Upper lobe of left lung (tissue), 6 donors: ENCODE measurements at places on chromosomes 7 and 10.
A peak's percentile ranks its signal among the peaks of the same experiment; 100 is the strongest.

DNA sequence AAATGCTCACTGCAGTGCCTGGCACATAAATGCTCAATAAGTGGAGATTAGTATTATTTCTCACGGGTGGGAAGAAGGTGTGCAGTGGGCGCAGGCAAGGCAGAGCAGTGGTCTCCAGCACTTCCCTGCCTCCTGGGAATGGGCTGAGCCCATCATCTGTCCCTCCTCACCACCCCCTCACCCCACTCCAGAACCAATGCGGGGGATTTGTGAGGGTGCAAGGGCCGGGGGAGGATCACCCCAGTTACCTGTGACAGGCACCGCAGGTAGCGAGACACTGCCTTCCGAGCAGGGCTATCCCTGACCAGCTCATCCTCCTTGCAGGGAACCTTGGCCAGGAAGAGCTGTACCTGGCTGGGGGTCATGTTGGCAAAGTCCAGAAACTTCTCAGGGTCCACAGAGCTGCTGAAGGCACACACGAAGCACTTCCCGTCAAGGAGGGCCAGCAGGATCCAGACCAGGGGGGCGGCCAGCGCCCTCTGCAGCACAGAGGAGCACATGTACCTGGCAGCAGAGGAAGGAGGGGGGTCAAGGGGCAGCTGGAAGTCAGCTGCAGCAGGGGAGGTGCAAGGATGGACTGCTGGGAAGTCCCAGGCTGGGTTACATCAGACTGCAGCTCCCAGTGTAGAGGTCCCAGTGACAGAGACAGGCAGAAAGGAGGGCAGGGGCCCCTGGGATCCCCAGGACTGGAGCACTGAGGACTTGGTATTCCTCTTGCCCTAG is 2.8 kb downstream of the CALHM3 start:
- no peak for DNase-seq

- no peak for DNase-seq
Measured at GRCh38 chr7:64653721-64654401, 12.1 kb upstream of the ZNF107 start.

GRCh38 chr7:131843898-131844331 is 287.5 kb upstream of the PODXL start:
- no peak for DNase-seq

GRCh38 chr7:100933734-100934133 is 15.6 kb upstream of the MUC3A start:
- no peak for DNase-seq

DNA sequence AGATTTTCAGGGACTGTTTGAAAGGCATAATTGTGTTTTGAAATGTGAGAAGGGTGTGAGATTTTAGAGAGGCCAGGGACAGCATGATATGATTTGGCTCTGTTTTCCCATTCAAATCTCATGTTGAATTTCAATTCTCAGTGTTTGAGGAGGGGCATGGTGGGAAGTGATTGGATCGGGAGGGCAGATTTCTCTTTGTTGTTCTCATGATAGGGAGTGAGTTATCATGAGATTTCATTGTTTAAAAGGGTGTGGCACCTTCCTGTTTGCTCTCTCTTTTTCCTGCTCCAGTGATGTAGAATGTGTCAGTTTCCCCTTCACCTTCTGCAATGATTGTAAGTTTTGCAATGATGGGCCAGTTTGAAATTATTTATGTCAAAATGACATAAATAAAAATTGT is 113.0 kb upstream of the PCDH15 start:
- DNase-seq: no peak

GRCh38 chr7:149884016-149884415 is 10.2 kb downstream of the ATP6V0E2 start:
- DNase-seq: no peak

- no peak for DNase-seq
Measured at GRCh38 chr7:7799138-7799537, 80.7 kb upstream of the RPA3 start.

- DNase-seq: no peak
Measured at GRCh38 chr10:122495406-122496340, 34.3 kb downstream of the HTRA1 start.

GRCh38 chr7:45106-46090 is 147.0 kb upstream of the FAM20C start:
- peak; percentile 11 for DNase-seq

DNA sequence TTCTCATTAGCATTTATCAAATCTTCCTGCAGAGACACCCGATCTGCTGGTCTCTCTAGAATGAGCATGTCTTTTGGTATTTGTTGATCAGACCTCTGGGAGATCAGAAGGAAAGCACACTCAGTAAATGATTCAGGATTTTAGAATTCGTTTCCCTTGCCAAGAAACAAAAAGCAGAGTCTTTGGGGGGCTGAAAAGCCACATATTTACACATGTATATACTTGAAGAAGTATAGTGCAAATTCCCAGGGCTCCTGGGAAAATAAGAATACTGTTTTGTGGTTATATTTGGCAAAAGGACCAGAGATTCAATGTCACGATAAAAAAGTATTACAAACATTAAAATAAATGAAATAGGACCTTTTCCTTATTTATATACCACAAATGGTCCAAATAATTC is 100.2 kb downstream of the AGMO start:
- DNase-seq: no peak

DNA sequence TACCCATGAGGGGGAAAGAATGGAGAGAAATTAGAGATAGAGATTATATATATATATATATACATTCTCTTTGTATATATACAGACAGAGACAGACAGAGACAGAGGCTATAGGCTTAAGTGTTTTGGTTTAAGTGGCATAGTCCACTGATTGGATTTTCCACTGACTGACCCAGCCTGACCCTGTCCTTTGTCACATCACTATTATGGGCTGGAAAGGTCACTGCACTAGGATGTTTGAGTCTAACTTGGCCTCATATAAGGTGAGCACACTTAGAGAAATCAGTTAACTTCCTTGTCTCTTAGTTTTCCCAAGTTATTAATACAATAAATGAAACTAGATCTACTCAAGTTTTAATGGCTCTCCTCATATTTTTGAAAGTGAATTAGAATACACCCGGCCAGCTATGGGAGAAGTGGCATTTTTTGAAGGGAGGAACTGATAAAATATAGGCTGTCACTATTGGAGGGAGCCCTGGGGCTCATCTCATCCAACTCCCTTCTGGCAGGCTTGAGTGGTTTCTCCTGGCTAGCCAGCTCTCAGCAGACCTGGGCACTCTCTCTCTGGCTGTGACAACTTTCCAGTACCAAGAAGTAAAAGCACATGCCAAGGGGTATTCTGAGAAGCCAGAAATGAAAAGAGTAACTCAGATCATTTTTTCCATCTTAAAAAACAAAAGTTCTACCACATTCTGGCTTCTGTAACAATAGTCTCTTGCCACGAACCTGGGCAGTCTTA is 455.6 kb upstream of the ANKRD30A start:
- no peak for DNase-seq

DNA sequence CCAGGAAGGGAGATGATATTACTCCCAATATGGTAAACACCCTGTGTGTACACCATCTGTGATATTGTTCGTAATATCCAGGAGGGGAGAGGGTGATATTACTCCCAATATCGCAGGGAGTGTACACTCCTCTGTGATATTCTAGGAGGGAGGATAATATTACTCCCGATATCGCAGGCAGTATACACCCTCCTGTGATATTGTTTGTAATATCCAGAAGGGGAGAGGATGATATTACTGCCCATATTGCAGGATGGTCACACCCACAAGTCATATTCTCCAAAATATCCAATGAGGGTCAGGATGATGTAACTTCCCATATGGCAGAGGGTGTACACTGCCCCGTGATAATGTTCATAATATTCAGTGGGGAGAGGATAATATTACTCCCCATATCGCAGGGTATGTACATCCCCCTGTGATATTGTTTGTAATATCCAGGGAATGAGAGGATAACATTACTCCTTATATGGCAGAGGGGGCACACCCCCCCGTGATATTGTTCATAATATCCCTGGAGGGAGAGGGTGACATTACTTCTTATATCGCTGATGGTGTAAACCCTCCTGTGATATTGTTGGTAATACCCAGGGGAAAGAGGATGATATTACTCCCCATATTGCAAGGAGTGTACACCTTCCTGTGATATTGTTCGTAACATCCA is 17.1 kb downstream of the AZGP1 start:
- no peak for DNase-seq

- DNase-seq: no peak
Measured at GRCh38 chr10:46029461-46030030, 877 bp downstream of the NCOA4 start.

GRCh38 chr7:141198194-141198958 is 124.5 kb downstream of the TMEM178B start:
- DNase-seq: no peak

DNA sequence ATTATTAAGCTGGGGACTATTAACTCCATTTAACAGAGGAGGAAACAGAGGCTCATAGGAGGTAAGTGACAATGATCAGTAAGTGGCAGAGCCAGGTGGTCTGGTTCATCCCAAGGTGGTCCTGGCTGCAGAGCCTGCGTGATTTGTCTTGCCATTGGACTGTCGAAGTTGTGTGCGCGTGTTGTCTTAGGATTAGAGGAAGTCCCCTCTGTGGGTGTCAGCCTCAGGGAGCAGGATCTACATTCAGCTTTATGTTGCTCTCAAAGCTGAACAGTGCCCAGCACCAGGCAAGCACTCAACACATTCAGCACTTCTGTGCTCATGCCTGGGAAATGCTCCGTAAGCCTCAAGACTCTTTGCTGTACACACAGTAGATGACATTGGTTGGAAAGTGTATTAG is 139.5 kb downstream of the HERPUD2 start:
- no peak for DNase-seq
